ENCODE measurements at places on chromosomes 2 and 18.

GRCh38 chr2:214607051-214607450 is 196.2 kb downstream of the VWC2L start:
- no peak for DNase-seq

DNA sequence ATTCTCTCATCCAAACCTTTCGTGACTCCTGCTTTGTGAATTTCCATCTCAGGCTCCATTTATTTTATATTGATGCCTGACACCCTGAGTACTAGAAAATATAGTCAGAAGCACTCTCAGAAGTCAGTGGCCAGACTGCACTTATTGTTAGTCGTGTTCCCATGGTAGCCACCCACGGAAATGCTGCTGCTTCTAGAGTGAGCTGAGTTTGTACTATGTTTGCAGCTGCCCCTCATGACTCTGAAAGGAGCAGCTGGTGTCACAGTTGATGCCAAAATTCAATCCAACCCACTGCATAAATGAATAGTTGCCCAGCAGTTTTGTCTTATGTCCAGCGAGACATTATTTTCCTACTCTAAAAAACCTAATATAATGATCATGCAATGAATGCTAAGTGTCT is 265.2 kb upstream of the SPHKAP start:
- no peak for DNase-seq

DNA sequence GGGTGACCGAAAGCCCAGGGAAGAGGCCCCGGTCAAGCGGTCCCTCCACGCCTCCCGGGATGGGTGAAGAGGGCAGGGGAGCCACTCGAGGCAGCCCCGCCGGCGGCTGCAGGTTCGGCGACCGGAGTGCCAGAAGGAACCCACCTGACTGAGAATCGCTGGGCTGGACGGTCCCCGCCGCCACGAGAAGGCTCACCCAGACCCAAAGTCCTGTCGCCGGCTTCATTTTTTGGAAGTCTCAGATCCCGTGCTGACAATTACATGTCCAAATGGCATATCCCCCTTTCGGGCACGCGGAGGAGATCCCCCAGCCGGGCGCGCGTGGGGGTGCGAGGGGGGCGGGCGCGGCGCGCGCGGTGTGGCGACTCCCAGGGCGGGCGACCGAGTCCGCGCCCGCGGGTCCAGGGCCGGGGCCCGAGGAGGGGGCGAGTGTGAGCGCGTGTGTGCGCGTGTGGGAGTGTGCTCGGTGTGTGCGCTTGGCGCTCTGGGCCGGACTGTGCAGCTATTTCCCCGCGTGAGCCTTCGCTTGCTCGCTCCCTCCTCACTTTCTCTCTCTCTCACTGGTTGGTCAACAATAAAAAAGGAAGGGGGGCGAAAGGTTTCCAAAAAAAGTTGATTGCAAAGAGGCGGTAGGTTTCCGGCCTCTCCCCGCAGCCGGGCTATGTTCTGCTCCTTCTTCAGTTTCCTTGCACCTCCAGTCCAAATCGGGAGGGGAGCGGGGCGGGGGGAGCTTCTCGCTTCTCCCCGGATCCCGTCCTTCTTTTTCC is at the start of gene ERBB4:
ERBB4 (minus strand) TSS at position 498 of the 767 bp plus-strand sequence; CDS start at position 226, 272 bp downstream.
- no peak for DNase-seq

DNA sequence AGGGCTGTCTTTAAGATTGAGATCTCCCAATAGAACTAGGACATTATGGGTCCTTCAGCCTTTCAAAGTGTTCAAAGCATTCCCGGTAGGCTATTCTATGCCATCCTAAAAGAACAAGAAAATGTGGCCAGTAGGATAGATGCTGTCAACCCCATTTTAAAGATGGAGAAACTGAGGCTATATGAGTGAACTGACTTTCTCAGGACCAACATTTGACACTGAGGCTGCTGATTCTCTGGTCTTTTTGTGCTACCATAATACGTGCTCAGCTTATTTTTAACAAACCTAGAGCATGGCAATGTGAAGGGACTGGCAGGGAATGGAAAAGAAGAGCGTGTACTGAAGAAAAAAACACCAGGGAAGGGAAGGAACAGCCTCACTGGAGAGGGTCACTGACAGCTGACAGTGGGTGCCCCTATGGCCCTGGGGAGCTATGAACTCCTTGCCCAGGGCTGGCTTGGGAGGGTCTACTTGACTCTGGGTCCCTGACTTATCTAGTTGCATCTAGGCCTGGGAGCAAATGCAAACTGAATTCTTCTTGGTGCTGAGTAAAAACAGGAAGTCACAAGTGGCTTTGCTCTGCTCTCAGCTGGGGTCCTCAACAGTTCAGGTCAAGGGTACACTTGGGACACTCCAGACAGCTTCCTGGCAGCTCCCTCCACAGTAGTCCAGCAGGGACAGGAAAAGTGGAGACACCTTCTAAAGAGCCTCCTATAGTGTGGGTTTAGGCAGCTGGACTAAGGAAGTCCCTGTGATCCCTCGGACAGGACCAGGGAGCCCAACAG is 2.3 kb downstream of the CYRIA start:
- no peak for DNase-seq

- DNase-seq: no peak
These were observed 447.7 kb upstream of the FANCL start for GRCh38 chr2:58688813-58689212.

DNA sequence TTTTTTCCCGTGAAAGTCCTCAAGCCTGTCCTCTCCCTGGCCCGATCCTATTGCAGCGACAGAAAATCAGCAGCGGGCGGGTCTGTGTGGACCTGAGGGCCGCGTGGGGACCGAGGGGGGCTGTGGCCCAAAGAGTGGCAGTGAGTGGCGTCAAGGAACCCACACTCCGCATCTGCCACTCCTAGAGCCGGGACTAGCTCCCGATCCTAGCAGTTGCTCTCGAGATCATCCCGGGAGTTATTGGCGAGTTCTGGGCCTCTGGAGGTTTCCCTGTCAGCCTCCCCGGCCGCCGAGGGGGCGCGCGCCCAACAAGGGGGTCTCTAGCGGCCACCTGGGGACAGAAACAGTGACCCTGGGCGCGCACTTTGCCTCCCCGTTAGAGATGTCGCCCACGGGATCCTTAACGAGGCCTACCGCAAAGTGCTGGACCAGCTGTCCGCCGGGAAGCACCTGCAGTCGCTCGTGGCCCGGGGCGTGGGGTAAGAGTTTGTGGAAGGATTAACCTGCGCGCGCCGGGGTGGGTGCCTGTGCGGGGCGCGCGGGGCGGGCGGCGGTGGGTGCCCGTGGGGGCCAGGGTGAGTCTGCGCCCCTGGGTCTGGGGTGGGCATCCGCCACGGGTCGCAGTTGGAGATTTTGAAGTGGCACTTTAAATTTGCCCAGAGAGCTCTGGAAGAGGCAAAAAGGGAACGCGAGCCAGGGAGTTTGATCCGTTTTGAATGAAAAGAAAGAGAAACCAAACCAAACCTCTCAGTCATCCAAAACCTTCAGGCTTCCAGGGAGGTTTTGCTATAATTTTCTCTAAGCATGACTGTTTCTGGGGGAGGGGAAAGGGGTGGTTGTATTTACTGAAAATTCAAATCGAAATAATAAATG is 3.5 kb downstream of the ADCYAP1 start:
- DNase-seq: no peak

- no peak for DNase-seq
These were observed 481.2 kb downstream of the NUP35 start for GRCh38 chr2:183605440-183605839.

DNA sequence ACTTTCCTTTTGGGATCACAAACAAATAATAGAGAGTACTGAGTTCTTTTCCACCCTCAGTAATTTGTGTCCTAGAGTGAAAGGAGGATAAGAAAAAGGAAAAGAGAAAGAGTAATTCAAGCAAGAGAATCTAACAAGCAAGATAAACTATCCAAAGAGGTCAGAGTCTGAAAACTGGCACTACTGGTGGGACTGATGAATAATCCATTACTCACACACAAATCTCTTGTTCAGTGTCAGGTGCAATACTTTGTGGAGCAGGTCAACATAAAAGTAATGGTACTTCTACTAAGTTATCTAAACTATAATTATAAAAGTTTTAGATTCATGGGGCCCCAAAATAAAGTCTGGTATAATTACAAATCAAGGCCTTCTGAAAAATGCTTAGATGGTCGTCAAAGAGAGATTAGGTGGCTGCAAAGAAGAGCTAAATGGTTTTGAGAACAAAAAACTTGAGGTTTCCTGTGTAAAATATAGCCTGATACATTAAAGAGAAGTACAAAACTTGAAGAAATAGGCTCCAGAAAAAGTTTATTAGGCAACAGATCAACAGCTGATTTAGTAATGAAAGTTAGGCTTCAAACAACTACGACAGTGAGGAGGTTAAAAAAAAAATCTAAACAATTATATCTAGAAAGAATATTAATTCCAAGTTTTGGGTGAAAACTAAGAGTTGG is 109.4 kb downstream of the BAZ2B start:
- DNase-seq: peak; percentile 28

- DNase-seq: no peak
These were observed 656 bp downstream of the TBC1D8 start for GRCh38 chr2:101150306-101151145.

- DNase-seq: no peak
These were observed 290.7 kb upstream of the DDX18 start for GRCh38 chr2:117523711-117524238.

- DNase-seq: no peak
These were observed 5.7 kb downstream of the FAM237A start for GRCh38 chr2:206647985-206648384.

GRCh38 chr2:19346983-19347618 is 11.3 kb downstream of the OSR1 start:
- no peak for DNase-seq

GRCh38 chr2:217097346-217097745 is 237.5 kb upstream of the TNP1 start:
- no peak for DNase-seq

DNA sequence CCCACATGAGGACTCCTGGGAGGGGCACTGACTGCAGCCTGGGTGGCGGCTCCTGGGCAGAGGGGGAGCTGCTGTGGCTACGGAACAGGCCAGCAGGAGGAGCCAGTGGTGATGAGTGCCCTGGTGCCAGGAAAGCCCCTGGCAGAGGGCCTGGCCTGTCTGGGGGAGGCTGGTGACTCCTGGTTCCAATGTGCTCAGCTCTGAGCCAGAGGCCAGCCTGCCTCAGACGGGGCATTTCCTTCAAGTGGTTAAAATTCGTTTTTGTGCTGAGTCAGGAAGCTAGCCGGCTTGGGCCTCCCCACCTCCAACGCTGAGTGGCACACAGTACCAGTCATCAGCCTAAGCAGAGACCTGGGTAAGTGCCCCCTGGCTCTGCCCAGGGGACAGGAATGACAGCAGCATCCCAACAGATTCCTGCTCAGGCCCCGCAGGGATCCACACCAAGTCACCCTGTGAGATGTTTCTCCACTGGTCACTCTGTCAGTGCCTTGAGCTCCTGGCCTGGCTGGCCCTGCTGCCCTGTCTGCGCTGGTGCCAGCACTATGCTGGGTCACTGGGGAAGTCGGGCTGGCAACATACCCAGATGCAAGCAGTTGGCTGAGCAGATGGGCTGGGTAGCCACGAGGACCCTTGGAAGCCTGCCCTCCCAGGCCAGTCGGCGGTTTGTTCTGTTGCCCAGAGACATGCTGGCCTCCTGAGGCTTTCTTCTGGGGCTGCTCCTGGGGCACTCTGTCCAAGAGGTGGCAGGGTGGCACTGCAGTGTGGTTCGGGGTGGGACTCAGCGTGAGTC is 7.1 kb upstream of the KLF11 start:
- peak; percentile 85 for DNase-seq

GRCh38 chr2:61380056-61380881 is 90.6 kb downstream of the USP34 start:
- no peak for DNase-seq

- no peak for DNase-seq
These were observed 255.9 kb downstream of the NEDD4L start for GRCh38 chr18:58299936-58300335.

GRCh38 chr2:168272225-168272624 is 24.8 kb upstream of the STK39 start:
- no peak for DNase-seq

DNA sequence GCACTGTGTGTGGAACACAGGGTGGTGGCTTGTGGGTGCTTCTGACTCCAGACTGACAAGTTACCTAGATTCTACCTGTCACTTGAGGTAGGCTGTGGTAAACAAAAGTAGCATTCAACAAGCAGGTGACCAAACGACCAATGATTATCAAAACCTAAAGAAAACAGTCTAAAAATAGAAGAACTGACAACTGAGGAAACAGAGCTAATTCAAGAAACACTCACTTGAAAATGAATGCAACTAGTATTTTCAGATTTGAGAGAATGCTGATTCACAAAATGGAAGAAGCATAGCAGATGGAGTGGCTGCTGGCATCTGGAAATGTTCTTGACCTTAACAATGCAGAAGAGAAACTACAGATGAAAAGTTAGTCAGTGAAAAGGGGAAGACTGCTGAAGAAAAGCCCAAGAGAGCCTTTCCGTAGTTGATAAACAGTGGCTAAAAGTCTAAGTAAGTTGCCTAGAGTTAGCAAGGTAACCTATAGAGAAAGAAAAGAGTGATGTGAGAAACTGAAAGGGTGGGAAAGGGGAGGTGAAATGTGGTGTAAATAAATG is 170.4 kb downstream of the NCK2 start:
- DNase-seq: no peak

DNA sequence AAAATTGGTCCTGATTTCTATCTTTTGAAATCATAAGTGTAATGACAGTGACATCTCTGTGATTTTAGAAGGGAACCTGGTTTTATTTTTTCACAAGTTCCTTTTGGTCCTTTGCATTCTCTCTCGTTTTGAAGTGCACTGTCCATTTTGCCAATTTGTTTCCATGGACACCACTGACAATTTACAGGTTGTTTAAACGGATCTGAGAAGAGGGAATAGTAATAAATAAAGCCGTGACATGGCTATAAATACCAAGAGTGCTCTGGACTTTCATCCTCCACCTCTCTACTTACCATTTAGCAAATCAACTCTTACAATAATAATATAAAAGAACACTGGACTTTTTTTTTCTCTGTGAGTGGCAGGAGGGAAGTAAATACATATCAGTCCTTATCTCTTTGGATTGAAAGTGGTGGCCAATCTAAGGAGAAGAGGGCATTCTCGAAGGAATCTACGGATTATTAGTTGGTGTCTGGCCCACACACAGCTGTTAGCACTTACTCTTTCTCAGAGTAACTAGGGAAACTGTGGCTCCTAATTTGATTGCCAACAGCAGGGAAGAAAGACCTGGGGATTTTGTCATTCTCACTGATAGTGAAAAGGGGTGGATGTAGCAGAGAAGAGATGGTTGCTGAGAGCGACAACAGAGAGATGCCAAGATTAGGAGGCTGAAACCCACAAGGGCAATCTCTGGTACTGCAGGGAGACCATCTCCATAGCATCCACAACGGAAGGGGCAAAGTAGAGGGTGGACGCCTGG is 108.7 kb upstream of the FSHR start:
- DNase-seq: no peak

GRCh38 chr2:155218945-155219344 is 520.5 kb downstream of the KCNJ3 start:
- no peak for DNase-seq

DNA sequence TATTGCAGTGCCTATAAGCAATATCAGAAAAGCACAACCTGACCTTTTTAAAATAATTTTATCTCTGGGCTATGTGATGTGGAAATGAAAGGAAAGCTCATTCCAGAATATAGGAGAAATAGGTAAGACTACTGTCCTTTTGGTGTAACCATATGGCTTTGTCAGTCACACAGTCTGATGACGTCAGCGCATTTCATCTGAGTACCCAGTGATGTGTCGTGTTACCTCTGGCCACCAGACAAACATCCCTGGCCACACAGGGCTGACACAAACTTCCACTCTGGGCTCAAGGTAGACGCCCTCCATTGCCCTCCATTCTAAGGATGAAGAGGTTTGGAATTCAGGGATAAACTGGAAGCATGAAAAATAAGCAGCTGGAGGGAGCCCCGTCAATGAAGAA is 506.7 kb downstream of the CMPK2 start:
- DNase-seq: no peak
